ENCODE measurements at places on chromosomes 6 and 20.
A peak's percentile ranks its signal among the peaks of the same experiment; 100 is the strongest.

GRCh38 chr6:42404484-42404883 lies 47.2 kb downstream of the TRERF1 start:
- DNase-seq = peak; percentile 73

DNA sequence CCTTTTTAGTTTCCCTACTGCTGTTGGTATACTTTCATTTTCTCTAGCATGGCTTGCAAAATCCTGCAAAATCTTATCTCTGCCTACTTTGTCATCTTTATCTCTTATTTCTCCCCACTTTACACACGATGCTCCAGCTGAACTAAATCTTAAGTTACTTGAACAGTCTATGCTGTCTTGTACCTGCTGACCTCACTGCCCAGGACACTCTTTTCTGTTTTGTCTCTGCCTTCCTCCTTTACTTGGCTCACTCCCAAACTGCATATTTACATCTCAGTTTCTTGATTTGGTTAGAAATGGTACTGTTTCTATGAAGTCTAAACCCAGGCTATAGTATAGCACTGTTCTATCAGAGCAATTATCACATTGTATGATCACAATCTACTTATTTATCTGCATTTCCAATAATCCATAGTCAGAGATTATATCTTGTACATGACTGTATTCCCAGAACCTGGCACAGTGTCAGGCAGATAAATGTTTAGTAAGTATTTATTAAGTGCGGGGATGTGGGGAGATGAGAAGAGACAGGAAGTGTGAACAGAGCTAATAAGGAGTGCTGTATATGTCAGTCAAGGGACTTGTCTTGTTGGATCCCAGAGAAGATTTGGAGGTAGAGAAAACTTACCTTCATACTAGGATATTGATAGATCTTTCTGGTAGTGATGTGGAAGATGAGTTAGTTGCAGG lies 57.6 kb downstream of the ADGRG6 start:
- no peak for DNase-seq

- DNase-seq = no peak
Observed at GRCh38 chr6:14860774-14861173, 385.1 kb upstream of the JARID2 start.

GRCh38 chr6:56291302-56291917 lies 44.0 kb upstream of the COL21A1 start:
- DNase-seq = no peak

GRCh38 chr6:50071921-50072320 lies 22.2 kb upstream of the DEFB112 start:
- no peak for DNase-seq

DNA sequence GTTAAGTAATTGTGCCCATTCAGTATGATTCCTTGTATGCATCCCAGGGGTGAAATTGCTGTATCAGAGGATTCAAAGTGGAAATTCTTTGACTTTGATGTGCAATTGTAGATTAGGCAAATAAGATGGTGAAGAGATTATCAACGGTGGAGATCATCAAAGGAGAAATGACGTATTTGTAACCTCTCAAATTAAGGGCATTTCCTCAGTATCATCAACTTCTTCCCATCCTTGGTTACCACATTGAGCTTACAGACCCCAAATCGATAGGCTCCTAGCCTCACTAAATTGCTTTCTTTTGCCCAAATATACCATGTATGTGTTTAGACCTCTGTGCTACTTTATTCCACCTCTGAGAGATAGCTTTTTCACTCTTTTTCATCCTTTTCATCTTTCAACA lies 213.1 kb upstream of the ZFP64 start:
- no peak for DNase-seq

DNA sequence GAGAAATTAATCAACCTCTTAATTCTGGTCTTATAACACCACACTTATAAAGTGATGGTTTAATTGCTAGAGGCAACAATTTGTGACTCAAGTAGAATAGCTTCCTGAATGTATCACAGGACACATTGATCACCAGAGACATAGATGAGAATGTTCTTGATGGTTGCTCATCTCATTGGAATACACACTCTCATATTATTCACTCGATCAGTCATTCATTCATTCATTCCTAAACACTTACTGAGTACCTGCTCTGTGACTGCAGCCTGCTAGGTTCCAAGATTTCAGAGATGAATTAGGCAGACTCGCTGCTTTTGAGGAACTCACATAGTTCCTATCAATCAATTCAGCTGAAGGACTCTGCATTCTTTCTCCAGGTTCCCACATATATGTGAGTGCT lies 365.1 kb upstream of the SOX4 start:
- DNase-seq = no peak

- no peak for DNase-seq
Observed at GRCh38 chr6:126372626-126373025, 32.7 kb downstream of the CENPW start.

GRCh38 chr6:39585641-39586040 lies 139.6 kb downstream of the KIF6 start:
- no peak for DNase-seq

- peak; percentile 73 for DNase-seq
Observed at GRCh38 chr6:33904050-33904746, 100.4 kb upstream of the MLN start.

GRCh38 chr20:10670501-10671220 lies 3.1 kb downstream of the JAG1 start:
- no peak for DNase-seq

DNA sequence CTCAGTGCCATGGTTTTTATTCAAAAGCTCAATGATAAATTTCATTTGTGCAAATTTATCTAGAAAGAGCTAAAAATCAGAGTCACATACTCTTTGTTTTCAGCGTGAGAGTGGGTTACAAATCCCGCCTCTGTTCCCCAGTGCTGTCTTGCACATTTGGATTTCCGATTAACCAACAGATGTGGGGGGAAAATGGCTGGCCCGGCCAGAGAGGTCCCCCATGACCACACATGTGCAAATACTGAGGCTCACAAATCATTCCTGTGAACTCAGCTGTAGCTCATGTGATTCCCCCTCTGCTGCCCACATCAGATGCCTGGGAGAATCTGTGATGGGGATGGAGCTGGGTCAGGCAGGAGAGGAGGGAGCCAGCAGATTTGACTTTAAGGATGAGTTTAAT lies 168.7 kb downstream of the PAX1 start:
- DNase-seq = no peak

DNA sequence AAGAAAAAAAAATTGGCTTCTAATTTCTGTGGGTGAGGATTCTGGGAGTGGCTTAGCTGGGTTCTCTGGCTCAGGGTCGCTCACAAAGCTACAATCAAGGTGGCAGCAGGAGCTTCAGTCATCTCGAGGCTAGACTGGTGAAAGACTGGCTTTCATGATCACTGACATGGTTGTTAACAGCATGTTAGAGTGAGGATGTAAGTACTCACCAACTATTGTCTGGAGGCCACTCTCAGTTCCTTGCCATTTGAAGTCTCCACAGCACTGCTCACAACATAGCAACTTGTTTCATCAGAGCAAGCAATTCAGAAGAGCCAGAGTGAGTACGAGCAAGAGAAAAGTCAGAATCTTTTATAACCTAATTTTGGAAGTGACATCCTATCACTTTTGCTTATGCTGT lies 145.7 kb upstream of the PRSS16 start:
- DNase-seq = no peak

GRCh38 chr20:50246367-50247195 lies 56.0 kb downstream of the CEBPB start:
- DNase-seq = no peak

- no peak for DNase-seq
Observed at GRCh38 chr6:8086755-8087306, 15.5 kb downstream of the EEF1E1 start.

GRCh38 chr6:134079406-134079921 lies 27.0 kb upstream of the SLC2A12 start:
- DNase-seq = no peak

GRCh38 chr20:47448429-47448828 lies 53.3 kb upstream of the NCOA3 start:
- no peak for DNase-seq

- no peak for DNase-seq
Observed at GRCh38 chr20:58498470-58499068, 16.6 kb downstream of the APCDD1L start.

DNA sequence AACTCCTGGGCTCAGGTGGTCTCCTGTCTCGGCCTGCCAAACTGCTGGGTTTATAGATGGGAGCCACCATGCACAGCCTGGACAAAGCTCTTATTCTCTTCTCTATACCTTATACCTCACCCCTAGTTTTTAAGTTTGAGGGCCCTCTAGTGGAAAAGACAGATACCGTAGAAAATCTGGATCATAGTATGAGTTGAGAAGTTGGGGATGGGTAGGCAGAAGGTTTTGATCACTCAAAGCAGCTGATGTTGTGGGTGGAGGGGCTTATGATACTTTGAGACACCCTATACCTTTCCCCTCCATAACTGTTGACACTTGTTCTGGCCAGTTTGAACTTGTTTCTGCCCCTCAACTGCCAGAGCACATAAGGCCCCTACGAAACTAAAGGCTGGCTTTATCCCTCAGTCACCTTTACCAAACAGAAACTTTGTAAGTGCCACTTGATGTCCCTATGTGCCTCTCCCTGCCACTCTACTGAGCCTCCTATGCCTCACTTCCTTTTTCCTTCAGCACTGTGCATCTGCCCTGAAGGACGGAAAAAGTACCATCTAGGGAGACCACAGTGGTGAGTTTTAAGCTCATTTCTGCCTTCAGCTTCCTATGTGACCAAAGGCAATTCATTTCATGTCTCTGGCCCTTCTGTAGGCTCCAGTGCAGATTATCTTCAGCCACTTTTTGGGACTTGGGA lies 28.6 kb downstream of the RALY start:
- DNase-seq = no peak

DNA sequence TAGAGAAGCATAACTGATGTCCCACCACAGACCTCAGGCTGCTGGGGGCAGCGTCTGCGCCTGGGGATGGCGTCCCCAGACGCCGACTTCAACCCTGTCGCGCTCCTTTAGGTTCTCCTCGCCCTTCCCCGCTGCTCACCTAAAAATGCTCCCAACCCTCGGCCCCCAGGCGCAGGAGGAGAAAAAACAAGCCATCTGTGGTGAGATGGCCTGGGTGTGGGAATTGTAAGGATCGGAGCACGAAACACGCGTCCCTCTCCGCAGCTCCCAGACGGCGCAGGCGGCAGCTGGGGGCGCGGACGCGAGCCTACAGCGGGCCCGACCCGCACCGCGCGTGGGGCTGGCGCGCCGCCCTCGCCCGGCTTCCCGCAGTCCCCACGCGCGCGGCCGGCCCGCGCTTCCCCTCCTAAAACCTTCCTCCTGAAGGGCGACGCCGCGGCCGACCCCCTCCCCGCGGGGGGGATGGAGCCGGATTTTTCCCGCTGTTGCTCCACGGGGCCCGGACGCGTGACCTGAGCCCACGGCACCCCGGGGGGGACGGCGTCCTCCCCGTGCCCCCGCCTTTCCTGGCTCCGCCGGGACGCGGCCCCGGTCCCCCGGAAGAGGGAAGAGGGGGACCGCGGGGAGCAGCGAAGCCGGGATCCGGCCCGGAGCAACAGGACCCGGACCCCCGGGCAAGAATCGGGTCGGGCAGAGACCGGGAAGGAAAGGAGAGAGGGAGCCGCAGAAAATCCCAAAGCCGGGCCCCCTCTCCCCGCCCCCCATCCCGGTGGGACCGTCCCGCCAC lies 611 bp downstream of the EPB41L2 start:
- peak; percentile 39 for DNase-seq

GRCh38 chr20:33014336-33015113 lies 7.0 kb downstream of the BPIFB2 start:
- no peak for DNase-seq
